ENCODE measurements at places on chromosomes 16 and 17. TPM values are rescaled to one million over a fixed set of nuclear protein-coding genes. Genes with fewer than 3 reads are reported as not detected.

DNA sequence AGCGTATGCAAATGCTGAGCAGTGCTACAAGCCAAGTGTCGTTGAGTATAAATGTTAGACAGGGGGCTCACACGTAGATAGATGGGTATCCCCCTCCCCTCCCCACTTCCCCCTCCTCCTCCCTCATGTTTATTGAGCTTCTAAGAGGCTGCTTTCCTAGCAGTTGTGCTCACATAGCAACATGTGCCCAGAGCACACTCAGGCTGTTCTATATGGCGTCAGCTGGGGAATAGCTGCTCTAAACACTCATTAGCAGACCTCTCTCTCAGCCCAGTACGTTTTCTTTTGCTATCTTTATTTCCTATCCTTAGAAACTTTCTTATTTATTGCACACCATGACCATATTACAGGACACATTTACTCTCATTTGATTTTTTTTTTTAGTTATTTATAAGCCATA lies 1.8 kb downstream of the KCNJ2 start:
- peaks cover 49% of the 10 kb centered on the region for H3K27me3 ChIP-seq
- no peak overlapping the region for H3K27ac ChIP-seq
- peaks cover 15% of the 10 kb centered on the region for H3K4me1 ChIP-seq
- DNase-seq = no peak
- no peaks in the 10 kb centered on the region for H3K36me3 ChIP-seq

Gene COG8
- total RNA-seq = 37.6 TPM

Gene CSNK2A2
- total RNA-seq = 62.2 TPM

GRCh38 chr16:69217433-69217832 lies 30.5 kb downstream of the SNTB2 start:
- no peak overlapping the region for H3K4me3 ChIP-seq
- no peak for DNase-seq
- no peak overlapping the region for H3K27ac ChIP-seq
- no peaks in the 10 kb centered on the region for H3K27me3 ChIP-seq

Gene SLC12A3
- not detected for total RNA-seq

GRCh38 chr16:83400234-83400633 lies 407.5 kb upstream of the HSBP1 start:
- no peak overlapping the region for H3K4me3 ChIP-seq
- no peaks in the 10 kb centered on the region for H3K27me3 ChIP-seq
- no peaks in the 10 kb centered on the region for H3K4me1 ChIP-seq
- no peaks in the 10 kb centered on the region for H3K36me3 ChIP-seq

Gene HSD11B2
- not detected for total RNA-seq

DNA sequence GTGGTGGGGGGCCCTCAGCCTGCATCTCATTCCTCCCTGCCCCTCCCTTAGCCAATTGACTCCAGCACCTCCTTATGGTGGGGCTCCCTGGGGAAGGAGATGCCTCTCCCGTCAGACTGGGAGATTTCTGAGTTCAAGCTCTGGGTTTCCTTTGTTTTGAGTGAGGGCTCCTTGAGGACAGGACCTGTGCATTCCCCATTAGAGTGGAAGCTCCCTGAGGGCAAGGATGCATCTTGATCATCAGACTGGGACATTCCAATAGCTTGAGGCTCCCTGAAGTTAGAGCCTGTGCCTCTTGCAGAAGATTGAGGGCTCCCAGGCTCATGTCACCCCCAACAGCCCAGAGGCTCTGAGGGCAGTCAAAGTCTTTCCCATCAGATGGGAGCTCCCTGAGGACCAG lies 23.6 kb downstream of the TNS4 start:
- H3K36me3 ChIP-seq = peaks cover 16% of the 10 kb centered on the region
- H3K27me3 ChIP-seq = no peaks in the 10 kb centered on the region
- no peak for DNase-seq
- peak overlapping the region; percentile 34 for H3K27ac ChIP-seq
- peaks cover 67% of the 10 kb centered on the region for H3K4me1 ChIP-seq

Gene NAGLU
- total RNA-seq = 20.5 TPM

DNA sequence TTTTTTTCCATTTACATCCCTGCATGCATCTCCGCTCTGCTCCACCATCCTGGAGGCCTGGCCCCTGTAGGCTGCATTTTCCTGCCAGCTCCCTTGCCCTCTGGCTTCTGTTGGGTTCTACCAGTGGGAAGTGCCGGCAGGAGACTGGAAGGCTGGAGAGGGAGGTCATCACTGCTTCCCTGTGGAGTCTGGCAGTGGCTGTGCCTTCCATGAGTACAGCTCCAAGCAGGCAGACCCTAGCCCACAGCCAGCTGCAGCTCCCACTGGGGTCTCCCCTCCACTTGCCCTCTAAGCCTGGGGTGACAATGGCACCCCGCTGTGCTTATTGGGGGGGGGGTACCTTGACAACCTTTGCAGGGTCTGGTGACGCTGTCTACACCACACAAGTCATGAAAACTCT lies 37.3 kb downstream of the MMP15 start:
- no peak for DNase-seq
- no peaks in the 10 kb centered on the region for H3K4me1 ChIP-seq
- H3K4me3 ChIP-seq = no peak overlapping the region
- peaks cover 1% of the 10 kb centered on the region for H3K27me3 ChIP-seq

GRCh38 chr16:85300406-85300968 lies 188.2 kb upstream of the CIBAR2 start:
- no peaks in the 10 kb centered on the region for H3K36me3 ChIP-seq
- H3K27ac ChIP-seq = no peak overlapping the region
- no peak overlapping the region for H3K4me3 ChIP-seq
- H3K27me3 ChIP-seq = peaks cover 2% of the 10 kb centered on the region
- DNase-seq = no peak

DNA sequence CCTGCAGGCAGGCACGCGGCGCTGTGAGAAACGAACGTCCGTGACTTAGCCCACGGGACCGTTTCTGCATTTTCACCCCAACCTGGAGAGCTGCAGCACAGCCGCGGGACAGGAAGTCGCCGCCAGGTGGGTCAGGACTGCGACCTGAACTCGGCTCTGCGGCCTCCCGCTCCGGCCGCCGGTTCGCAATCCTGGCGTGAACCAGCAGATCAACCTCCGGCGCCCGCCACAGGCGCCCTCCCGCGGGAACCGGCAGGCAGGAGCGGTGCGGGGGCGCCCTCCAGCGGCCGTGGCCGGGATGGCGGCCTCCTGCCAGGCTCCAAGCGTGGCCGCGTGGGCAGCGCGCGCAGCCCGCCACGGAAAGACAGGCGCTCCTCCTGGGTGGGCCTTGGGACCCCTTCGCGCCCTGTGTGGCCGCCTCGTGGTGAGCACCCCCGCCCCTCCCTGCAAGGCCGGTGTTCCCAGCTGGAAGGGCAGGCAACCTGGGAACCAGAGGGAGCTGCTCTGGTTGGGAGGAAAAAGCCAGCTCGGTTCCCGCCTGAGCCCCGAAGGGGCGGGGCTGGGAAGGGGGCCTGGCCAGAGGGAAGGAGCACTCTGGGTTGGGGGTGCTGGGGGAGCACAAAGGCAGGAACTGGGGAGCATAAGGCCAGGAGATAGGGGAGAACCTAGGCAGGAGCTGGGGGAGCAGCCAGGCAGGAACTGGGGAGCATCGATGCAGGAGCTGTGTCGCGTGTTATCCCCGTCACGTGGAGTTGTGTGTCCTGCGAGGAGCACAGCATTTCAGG lies 28.2 kb downstream of the ACTG1 start:
- H3K27me3 ChIP-seq = peaks cover 32% of the 10 kb centered on the region
- H3K27ac ChIP-seq = no peak overlapping the region
- H3K36me3 ChIP-seq = no peaks in the 10 kb centered on the region
- H3K4me1 ChIP-seq = peaks cover 27% of the 10 kb centered on the region
- no peak overlapping the region for H3K4me3 ChIP-seq

Gene SLFN14
- not detected for total RNA-seq

Gene CMTM2
- 0.68 TPM for total RNA-seq

All from activated CD8-positive, alpha-beta T cell treated with anti-CD3 and anti-CD28 coated beads, Interleukin-2, amount 10 ng/mL, durations not matched to agents 7 days and 5 days (primary cell).